Cardiac muscle cell (in vitro differentiated cells and primary cell): ENCODE measurements at places on chromosomes 4 and X. TPM values are rescaled to one million over a fixed set of nuclear protein-coding genes. Genes with fewer than 3 reads are reported as not detected.

- peak; percentile 2 for DNase-seq
Measured at GRCh38 chr4:97215409-97215941, 927.8 kb downstream of the STPG2 start.

DNA sequence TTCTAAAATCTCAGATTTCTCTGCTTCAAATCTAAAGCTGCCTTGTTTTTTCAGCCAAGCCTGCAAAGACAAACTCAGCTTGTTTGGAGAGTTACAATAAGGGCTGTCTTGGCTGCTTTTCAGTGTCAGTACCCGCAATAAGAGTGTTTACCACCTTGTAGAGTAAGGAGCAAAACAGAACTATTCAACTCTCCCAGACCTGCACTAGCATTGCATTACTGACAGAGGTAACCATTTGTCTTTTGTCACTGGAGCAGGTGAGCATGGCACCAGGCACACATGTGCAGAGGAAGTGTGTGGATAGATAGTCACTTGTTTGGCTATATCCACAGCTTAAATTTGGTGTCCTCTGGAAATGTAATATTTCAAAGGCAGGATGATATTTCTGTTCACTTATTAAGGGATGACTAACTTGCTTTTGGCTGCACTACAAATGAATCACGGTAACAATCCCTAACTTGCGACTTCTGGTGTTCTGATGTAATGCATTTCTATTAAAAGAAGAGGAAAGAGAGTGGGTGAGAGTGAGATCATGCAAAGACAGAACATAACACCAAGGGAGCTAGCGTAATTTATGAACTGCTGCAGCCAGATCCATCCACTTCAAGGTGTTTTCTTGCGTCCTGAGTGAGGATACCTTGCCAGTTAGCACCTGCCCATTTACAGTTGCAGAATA lies 38.6 kb downstream of the PTCHD1 start:
- no peak for DNase-seq

- peak; percentile 84 for DNase-seq
Measured at GRCh38 chrX:19566359-19567222, 51.3 kb upstream of the MAP3K15 start.

DNA sequence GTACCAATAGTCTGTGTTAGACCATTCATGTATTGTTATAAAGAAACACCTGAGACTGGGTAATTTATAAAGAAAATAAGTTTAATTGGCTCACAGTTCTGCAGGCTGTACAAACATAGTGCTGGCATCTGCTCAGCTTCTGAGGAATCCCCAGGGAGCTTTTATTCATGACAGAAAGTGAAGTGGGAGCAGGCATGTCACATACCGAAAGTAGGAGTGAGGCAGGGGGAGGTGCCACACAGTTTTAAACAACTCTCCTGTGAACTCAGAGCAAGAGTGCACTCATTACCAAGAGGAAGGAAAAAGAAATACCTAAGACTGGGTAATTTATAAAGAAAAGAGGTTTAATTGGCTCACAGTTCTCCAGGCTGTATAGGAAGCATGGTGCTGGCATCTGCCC lies 591.2 kb downstream of the PPP4R3C start:
- no peak for DNase-seq

DNA sequence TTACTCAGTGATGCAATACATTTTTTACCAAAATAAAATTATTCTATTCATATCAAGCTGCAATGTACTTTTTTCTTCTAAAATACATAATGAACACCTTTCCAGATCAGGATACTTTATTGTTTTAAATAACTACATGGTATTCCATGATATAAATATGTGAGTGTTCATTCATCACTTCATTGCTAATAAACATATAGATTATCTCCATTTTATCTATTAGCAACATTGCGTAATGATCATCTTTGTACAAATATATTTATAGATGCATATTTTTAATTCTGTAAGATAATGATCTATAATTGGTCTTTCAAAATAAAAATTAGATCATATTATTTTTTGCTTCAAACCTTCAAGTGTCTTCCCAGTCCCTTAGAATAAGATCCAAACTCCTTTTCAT lies 156.1 kb upstream of the HHIP start:
- no peak for DNase-seq

DNA sequence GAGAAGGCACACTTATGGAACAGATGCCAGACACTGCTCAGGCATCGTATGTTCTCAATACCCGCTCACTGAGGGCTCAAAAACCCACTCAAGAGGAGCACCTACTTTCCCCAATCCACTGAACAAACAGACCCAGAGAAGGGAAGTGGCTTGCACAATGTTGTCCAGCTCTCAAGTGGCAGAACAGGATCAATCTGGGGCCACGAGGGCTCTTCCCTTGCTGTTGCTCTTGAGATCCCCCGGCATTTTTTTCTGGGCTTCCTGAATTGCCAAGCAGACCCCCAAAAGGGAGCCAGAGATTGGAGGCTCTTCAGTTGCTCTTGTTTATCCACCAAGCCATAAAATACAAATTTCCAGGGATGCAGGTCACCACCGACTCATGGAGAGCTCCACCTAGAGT lies 35.7 kb downstream of the IDS start:
- no peak for DNase-seq

- no peak for DNase-seq
Measured at GRCh38 chr4:14064984-14065383, 437.5 kb upstream of the BOD1L1 start.

GRCh38 chr4:32988165-32988811 lies 2268.1 kb downstream of the PCDH7 start:
- DNase-seq, result no peak

DNA sequence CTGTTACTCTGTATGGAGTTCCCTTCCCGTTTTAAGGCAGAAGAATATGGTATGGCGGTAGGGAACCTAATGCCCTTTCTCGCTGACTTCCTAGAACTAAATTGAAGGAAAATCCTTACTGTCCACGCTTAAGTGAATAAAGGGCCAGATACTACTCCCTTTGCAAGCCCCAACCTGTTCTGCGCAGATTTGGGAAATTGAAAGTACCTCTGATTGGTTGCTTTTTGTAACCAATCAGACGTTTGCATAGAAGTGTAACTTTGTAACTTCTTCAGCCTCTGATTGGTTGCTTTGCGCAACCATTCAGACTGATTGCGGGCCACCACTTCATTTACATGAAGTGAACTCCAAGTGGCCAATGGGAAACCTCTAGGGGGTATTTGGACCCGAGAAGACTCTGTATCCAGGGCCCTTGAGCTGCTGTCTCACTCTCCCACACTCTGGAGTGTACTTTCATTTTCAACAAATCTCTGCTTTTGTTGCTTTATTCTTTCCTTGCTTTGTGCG lies 1.2 kb upstream of the TMEM33 start:
- no peak for DNase-seq

DNA sequence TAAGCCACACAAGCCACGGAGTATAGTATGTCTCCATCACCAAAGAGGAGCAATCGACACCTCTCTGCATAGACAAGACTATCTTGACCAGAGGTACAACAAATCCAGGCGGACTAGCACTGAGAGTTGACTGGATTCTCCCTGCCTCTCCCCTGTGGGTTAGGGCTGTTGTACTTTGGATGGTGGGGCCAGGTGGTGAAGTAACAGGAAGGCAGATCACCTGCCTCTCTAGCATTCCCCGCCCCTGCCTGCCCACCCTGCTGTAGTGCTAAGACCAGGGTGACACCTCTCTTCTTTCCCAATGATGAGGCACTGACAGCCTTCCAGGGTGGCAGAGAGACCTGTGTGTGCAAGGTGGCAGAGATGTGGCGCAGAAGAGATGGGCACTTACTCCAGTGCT lies 47.5 kb upstream of the TRIM2 start:
- no peak for DNase-seq

DNA sequence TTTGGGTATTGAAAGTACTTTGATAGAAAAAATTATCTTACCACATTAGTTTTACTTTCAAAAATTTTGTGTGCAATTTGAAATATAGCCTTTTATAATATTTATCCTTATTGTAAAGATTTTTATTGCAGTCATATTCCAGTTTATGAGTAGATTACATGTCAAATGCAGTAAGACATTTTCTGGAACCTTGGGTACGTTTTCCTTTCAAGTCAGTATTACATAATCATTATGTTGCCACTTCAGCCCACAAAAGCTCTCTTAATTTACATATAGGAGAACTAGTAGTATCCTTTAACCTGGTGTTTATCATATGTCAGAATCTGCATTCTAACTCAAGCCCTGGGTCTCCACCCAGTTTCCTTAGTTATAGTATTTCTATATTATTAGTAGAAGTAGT lies 98.5 kb downstream of the CENPC start:
- DNase-seq, result no peak

GRCh38 chr4:65865489-65865888 lies 195.2 kb upstream of the EPHA5 start:
- peak; percentile 32 for DNase-seq

DNA sequence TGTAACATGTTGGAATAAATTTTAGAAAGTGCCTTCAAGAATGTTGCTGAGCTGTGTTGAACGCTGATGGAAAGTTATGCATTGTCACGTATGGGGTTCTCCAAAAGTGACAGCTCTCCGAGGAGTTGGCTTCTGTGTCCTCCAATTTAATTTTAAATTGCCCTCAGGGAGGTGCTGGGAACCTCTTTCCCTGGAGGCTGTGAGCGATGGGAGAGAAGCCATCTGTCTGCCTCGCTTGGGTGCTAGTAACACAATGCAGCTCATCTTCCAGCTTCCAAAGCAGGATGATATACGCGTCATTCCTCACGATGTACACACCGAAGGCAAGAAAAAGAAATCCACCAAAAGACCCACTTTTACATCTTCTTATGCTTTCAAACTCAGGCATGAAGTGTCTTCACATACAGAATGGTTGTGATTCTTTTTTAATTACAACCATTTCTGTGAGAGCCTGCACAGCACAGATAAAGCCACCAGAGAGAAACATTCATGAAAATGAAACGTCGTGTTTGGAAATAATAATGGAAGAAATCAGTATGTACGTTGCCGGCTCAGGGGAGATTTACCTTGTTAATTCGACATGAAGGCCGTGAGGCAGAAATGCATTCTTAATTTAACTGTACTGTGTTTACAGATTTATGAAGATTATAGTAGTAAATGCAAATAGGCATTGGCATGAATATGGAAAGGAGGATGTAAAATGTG lies 218.9 kb downstream of the ASMT start:
- no peak for DNase-seq

- DNase-seq, result no peak
Measured at GRCh38 chrX:143002206-143002605, 23.5 kb upstream of the SPANXN4 start.

DNA sequence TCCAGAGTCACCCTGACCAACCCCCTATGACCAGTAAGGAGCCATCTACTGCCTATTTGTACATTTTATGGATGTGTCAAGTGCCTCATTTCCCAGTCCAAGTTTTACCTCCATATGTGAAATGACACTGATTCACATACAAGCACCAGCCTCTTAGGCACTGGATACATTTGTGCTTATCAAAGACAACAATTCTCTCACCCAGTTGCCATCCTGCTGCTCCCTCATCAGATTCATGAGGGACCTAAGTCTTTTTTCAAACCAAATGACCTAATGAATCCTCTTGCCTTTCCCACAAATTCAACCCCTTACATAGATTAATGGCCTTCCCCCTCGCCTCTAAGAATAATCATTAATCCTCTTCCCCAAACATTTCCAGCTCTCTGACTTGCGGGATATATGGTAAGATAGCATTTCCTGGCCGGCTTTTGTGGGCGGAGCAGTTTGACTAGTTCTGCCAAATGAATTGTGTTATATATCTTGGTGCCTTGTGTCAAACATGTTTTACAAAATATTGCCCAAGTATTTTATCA lies 233.9 kb downstream of the ARAP2 start:
- no peak for DNase-seq

DNA sequence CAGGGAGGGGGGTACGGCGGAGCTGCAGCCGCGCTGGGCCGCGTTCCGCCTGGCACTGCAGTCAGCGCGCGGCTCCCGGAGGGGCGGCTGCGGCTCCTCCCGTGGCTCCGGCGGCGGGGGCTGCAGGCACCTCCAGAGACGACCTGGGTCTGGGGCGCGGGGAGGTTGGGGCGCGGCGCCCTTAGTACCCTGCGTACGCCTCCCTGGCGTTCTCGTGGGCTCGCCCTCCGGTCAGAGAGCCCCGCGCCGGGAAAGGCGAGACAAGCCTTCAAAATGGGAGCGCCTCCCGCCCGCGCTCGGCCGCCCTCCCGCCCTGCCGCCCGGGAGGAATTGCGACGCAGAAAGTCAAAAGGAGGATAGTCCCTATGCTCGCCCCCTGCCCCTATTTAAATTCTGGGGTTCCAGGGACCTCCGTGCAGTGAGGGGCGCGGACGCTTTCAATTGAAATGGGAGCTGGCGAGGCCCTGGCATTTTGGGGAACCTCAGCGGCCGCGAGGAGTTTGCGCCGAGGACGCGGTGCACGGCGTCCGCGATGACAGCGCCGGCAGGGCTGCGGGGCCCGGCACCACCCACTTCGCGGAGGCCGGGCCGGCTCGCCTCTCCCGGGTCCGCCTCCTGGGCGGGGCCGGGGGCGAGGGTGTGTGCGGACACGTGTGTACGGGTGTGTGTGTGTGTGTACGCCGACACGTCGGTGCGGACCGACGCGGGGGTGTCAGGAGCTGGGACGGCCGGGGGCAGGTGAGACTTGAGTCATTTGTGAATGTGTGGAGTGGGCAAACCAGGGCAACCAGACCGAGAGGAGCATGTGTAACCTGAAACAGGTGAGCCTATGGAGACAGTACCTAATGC lies 544 bp downstream of the HERC3 start:
- peak; percentile 76 for DNase-seq

- DNase-seq, result no peak
Measured at GRCh38 chr4:11155208-11155867, 273.4 kb downstream of the HS3ST1 start.

DNA sequence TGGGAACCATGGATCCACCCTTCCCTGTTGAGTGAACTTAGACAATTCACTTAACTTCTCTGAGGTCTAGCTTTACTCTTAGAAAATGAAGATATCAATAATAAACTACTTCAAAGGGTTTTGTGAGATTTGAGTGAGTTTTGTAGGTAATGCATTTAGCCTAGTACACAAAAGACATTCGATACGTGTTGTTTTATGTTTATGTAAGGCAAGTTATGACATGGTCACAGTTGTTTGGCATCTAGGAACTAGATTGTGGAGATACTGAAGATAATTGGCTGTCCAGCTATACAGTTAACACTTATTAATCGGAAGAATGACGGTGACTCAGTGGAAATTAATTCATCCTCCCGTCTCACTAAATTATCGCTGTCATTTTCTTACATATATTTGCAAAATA lies 1781.1 kb upstream of the TENM3 start:
- no peak for DNase-seq

DNA sequence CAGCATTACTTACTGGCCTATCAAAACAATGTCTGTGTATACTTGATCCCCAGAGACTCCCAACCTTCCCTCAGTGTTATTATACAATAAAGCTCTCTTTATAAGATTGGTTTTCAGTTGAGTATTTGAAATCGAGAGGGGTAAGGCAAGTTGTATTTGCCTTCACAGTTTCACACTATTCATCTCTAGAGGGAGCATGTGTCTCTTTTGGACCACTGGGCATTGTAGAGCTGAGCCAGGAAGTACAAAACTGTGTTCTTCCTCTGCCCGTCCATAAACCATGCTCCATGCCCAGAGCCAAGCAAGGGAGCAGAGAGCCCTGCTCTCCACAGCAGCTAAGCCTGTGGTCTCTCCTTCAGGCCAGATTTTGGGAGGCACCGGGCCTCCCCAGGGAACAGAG lies 61.5 kb upstream of the HHIP start:
- DNase-seq, result no peak

TGIF2LX gene
- polyA plus RNA-seq, result not detected in 2 replicates

EFHC2 gene
- polyA plus RNA-seq, result 3.8 and 7.7 TPM in 2 replicates

CCDC158 gene
- polyA plus RNA-seq, result 0.06 TPM in 1 of 2 replicates, not detected in the other

CT55 gene
- polyA plus RNA-seq, result not detected in 2 replicates

FAM149A gene
- 9.4 and 14.1 TPM in 2 replicates for polyA plus RNA-seq

TMEM255A gene
- polyA plus RNA-seq, result 5.2 and 9.0 TPM in 2 replicates

GABRQ gene
- polyA plus RNA-seq, result not detected in 2 replicates
